ENCODE measurements at places on chromosomes 7 and 10.

DNA sequence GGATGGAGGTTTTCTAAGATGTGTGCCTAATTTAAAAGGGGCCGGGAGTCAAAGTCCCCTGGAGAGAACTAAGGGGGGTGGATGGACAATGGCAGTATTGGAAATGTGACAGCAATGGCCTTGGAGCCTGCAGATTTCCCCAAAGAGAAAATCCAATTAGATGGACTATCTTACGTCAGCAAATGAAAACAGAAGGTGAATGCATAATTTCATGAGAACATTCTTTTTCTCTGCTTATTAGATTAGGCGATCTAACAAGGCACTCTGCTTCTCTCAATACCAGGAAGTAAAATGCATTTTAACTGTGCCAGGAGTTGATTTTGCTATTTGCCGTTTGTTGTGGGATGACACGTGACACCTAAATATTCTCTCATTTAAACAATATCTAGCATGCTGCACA is 226.6 kb downstream of the ADAM12 start:
- no peak for DNase-seq

- no peak for DNase-seq
Measured at GRCh38 chr7:79741684-79742083, 288.2 kb upstream of the MAGI2 start.

GRCh38 chr7:115085421-115085820 is 163.5 kb downstream of the MDFIC start:
- DNase-seq: no peak

- no peak for DNase-seq
Measured at GRCh38 chr10:77770081-77770867, 132.7 kb upstream of the KCNMA1 start.

- no peak for DNase-seq
Measured at GRCh38 chr10:124619195-124619594, 125.0 kb downstream of the FAM53B start.

GRCh38 chr7:117090791-117091190 is 137.5 kb downstream of the ST7 start:
- DNase-seq: no peak

GRCh38 chr10:128001363-128001745 is 94.5 kb downstream of the PTPRE start:
- no peak for DNase-seq

DNA sequence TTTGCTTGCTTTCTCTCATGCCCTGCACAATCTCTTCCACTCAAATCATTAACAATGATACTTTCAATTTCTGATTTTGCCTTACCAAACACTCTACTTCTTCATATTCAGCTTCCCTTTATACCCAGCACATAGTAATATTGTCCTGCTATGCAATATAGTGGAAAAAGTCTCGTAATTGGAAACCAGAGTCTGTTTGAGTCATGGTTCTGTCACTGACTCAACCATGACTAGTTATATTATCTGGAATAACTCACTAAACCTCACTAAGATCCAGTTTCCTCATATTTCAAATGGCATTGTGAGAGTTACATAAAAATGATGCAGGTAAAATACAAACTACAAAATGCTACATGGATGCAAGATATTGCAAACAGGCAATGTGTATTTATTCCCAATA is 98.5 kb upstream of the LRRTM3 start:
- no peak for DNase-seq

DNA sequence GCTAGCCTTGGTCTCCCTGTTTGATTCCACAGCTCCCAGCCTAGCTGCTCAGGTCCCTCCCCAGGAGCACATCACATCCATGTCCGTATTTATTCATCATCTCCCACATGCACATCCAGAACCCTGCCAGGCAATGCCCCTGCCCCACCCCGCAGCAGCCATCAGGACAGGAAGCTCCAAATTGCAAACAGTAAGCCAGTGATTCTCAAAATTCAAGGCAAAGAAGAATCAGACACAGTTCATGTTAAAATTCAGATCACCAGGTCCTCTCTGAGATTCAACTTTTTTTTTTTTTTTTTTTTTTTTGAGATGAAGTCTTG is 17.7 kb downstream of the LRRC20 start:
- no peak for DNase-seq

- no peak for DNase-seq
Measured at GRCh38 chr10:93023013-93023650, 37.5 kb upstream of the CYP26C1 start.
